ENCODE measurements at places on chromosomes 1 and 21. TPM values are rescaled to one million over a fixed set of nuclear protein-coding genes. Genes with fewer than 3 reads are reported as not detected.

RHBG gene
- not detected for total RNA-seq

MRPL24 gene
- 60.2 TPM for total RNA-seq

HMCN1 gene
- 1.7 TPM for total RNA-seq

NEGR1 gene
- 13.1 TPM for total RNA-seq

S100A14 gene
- total RNA-seq = 453 TPM

GRCh38 chr1:5571861-5572401 lies 420.3 kb downstream of the NPHP4 start:
- DNase-seq = no peak

DNA sequence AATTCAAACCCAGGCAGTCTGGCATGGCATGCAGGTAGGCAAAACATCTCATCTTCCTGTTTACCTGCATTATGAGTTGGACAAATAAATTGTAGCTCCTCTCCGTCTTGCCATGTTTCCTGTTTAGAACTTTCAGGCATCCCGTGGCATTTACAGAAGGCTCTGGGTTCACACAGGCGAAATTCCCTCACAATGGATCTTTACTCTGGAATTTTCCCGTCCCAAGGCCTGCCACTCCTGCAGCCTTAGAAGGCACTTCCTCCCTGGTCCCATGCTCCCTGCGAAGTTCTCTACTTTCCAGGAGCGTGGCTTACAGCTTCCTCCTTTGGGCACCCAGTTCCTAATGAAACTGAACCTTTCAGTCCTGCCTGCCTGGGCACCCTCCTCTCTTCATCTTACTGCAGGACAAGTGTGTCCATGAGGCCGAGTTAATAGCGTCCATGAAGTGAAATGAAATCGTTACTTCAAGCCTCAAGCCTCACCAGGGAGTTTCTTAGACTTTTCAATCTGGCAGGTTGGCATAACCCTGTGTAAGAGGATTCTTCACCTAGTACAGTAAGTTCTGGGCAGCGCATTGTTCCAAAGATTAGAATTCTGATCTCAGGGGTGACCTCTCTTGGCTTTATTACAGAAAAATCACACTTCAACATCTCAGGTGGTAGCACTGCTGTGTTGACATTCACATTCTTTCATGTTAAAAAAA lies 36.8 kb upstream of the AHCYL1 start:
- no peak for DNase-seq

DNA sequence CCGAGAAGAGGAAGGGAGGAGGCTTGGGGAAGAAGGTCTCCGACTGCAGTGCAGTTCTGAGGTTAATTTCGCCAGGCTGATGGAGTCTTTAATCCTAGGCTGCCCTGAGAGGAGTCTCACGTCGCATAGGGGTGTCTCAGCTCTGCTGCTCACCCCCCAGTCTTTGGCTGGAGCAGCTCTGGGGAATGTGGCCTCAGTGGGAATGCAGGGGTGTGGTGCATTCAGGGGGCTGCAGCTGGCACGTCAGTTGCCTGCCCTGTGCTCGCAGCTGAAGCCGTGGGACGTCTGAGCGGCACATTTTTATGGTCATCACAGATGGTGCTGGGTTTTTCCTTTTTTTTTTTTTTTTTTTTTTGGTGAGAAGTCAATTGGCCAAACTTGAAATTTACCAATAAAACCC lies 38.2 kb downstream of the ACTN2 start:
- DNase-seq = no peak

DNA sequence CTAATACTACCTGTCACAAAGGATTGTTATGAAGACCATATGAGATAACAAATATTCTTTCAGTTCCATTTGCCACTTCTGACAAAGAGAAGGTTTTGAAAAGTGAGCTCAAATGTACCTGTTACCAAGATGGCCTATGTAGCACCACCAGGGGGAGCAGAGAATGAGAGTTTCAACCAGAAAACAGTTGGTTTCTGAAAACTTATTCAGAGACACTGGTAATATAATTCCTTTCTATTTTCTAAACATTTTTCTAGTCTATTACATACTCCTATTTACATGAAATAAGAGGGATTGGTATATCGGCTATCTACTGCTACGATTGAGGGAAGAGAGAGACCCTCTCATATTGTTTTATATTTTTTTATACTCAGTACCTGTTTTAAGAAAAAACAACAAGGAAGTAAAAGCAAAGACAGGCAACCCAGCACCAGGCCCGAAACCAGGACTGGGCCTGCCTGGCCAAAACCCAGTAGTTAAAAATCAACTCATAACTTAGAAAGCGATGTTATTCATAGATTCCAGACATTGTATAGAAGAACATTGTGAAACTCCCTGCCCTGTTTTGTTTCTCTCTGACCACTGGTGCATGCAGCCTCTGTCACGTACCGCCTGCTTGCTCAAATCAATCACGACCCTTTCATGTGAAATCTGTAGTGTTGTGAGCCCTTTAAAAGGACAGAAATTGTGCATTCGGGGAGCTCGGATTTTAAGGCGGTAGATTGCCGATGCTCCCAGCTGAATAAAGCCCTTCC lies 48.3 kb downstream of the IL23R start:
- DNase-seq = no peak

DNA sequence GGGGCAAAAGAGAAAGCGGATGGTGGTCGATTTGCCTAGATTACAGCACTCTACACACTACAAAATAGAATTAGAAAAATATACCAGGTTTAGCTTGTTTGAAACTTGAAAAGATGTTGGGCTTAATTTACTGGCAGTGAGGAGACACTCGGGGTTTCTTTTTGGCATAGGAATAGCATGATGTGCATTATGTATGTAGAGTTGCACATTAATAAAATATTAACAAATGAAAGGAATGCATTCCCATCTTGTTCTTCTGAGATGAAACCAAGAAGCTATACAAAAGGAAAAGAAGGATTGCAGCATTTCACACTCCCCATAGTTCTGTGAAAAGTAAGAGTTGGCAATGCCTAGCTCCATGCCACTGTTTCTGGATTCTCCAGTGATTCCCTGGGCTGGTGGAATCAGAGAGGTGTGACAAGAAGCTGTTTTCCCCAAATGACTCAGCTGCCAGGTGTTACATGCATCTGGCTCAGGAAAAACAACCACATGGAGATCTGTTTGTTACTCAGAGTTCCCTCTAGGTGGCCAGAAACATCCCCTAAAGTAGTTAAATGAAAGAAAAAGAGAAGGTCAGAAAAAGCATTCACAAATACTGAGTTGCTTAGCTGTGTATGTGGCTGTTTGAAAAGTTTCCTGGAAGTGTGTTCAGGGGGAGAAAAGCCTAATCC lies 115.6 kb downstream of the UCK2 start:
- no peak for DNase-seq

DNA sequence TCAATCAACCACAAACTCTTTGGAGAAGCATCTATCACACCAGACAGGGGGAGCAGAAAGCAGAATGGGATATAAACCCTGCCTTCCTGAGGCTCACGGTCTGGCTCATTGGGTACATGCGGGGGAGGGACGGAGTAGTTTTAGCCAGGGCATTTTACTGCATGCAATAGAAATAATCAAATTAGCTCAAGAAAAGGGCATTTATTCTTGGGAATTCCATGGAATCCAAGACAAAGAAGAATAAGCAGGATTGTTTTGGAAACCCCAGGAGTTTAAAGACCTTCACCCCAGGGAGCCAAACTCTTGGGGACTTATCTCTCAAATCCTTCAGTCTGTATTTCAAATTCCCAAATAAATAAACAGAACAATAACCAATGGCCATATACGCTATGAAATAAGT lies 5.2 kb upstream of the KAZN start:
- DNase-seq = no peak

DNA sequence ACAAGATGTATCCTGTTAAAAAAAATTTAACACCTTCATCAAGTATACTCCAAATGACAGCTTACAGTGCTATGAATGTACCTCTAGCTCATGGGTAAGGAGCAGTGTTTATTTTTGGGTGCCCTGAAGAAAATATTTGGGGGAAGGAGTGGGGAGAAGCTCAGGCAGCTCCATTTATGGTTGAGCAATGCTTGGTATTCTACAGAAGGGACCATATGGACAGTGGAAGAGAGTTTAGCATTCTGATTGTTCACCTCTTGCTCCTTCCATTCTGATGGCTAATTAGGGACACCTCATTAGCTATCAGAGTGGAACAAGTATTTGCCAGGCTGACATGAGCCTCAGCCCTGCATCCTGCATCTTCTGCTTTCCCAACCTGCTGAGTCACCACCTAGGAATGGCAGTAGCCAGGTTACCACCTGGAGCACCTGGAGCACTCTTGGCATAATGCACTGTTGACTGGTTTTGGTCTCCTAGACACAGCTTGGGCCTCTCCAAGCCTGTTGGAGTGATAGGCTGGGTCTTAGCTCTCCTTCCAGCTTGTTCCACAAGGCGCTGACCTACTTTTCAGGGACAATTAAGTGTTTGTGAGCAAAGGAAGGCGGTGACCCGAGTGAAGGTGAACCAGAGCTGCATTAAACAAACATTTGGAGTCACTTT lies 62.0 kb upstream of the MACF1 start:
- no peak for DNase-seq

Measured in left colon (tissue), 2 donors.